ENCODE measurements at places on chromosomes 7 and 10.

DNA sequence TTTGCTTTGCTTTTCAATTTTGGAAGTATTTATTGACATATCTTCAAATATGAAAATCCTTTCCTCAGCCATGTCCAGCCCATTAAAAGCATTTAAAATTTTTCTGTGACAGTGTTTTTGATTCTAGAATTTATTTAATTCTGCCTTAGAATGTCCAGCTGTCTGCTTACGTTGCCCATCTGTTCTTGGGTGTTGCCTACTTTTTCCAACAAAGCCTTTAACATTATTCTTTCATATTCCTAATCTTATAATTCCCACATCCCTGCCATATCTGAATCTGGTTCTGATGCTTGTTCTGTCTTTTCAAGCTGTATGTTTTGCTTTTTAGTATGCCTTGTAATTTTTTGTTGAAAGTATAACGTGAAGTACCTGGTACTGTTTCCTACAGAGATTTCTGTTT is 204.7 kb upstream of the VSTM2A start:
- no peak for DNase-seq

- peak; percentile 25 for DNase-seq
Measured at GRCh38 chr7:43572516-43573049, 10.3 kb upstream of the STK17A start.

- no peak for DNase-seq
Measured at GRCh38 chr10:98694883-98695282, 248.1 kb upstream of the HPS1 start.

- DNase-seq = no peak
Measured at GRCh38 chr7:5248201-5248885, 34.4 kb upstream of the SLC29A4 start.

DNA sequence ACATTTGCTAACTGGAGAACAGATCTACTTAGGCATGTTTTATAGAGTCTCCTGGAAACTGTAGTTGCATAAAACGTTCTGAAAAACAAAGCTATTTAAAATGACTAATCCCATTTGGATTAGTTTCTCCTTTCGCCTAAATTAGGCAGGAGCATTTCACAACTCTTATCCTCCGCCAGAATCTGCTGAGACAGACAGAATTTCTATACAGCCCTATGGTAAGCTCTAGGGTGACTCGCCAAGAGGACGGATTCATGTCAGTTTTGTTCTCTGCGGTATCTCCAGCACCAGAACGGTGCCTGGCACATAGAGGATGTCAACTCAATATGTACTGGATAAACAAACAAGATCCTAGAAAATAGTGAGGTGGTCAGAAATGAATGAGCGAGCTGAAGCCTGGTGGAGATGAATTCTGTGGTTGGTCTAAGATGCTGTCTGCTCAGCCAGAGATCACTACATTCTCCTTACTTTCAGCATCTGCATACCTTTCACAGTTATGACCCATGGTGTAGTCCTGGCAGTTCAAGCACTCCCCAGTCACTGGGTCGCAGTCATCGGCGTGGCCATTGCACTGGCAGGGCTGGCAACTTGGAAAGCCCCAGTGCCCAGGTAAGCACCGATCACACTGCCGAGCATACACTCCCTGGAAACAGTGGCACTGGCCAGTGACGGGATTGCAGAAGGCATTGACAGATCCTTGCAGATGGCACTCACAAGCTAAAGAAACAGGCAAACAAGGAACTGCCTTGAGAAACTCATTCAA is 44.0 kb downstream of the LAMB1 start:
- DNase-seq = no peak

- no peak for DNase-seq
Measured at GRCh38 chr10:46048152-46048551, 2.1 kb upstream of the MSMB start.

GRCh38 chr7:36048902-36049240 is 104.2 kb upstream of the EEPD1 start:
- no peak for DNase-seq

Measured in CD4-positive, alpha-beta T cell treated with Interleukin-10 for 1 hour (primary cell).